Stimulated activated CD8-positive, alpha-beta memory T cell treated with anti-CD3 and anti-CD28 coated beads, Interleukin-7, amount 100 ng/mL, for 1 hour (primary cell): ENCODE measurements at places on chromosomes 3 and 15.

DNA sequence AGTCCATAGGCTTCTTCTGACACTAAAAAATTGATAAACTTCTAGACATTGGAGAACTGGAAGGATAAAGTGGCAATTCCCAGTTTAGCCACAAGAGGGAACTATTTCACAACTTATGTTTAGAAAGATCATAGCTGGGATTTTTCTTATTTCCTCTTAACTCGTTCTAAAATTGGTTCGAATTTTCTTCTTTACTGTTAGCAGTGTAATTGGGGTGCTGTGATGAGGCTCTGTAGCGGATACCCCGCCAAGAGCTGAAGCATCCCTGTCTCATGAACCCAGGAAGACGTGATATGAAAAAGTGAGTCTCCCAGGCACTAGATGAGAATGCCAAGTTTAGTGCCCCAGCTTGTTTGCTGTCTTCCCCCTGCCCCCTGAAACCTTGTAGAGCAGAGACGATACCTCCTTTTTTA is 85.1 kb downstream of the PDCD6IP start:
- DNase-seq, result no peak

DNA sequence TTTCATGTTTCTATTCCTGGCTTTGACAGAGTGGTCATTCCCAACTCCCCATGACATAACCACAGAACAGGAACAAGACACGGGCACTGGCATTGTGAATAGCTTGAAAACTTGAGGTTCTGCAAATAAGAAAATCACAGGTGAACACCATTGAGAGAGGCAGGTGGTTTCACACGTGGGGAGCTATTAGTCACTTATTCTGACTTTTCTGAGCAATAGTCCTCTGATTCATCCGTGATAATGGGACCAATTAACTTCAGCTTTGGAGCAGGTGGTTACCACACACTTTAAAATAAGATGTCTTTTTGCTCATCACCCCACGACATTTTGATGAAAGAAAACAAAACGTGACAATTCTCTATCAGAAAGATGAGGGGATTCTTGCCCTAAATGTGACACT is 224.7 kb downstream of the KLF13 start:
- no peak for DNase-seq

DNA sequence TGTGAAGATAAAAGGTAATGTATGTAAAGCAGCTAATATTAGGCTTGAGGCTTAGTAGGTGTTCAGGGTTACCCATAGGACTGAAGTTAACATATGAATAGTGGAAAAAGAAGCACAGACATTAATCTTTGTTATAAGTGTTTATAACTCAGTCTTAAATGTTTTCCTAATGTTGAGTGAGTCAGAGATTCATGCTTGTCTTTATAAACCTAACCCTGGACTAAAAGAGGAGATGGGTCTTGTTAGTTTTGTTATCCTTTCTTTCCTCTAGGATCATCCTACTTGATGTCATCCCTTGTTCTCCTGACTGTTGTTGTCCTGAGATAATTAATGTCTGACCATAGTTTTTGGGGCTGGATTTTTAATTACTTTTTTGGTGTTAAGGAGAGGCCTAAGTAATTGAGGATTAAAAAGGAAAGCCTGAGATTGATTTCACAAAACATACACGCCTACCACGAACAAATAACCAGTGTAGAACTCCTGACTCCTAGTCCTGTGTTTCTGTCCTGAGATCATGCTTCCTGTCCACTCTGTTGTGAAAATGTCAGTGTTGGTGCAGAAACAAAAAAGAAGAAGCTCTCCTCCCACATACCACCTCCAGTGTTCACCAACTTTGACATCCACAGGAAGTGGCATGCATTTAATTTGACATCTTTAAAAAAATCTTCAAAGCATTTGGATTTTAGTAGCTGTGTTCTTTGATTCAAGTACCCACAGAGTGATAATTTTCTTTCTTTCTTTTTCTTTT is 8.4 kb downstream of the MITF start:
- no peak for DNase-seq

DNA sequence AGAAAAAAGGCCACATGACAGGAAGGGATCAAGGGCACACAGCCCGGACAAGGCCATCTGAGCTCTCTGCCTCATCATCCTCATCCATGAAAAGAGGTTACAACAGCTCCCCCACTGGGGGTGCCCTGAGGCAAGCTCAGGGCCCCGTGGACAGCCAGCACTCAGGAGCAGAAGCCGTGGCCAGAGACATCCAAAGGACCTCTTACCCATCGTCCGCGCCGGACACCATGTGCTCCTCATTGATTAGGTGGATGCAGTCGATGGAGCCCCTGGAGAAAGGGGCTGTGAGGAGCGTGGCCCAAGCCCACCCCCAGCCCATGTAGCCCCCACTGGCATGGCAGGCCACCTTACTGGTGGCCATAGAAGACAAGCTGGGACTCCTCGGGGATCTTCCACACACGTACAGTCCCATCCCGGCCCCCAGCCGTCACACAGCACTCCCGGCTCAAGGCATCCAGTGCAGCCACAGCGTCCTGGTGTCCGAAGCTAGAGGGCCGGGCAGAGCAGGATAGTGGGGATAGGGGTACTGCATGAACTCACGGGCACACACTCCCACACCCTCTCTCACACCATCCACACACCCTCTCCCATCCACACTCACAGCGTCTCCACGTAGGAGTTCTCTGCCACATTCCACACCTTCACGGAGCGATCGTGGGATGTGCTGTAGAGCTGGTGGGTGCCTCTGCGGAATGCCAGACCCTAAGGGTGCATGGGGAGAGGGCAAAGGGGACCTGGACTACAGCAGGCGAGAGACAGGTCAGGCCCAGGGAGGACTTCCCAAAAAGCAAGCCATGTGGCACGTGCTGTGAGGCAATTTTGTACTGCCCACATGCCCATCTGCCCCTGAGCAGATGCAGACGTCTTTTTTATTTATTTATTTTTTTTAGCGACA is 6.5 kb downstream of the RRP9 start:
- no peak for DNase-seq

GRCh38 chr3:72590732-72591221 is 257.5 kb downstream of the SHQ1 start:
- DNase-seq, result no peak
